ENCODE measurements at places on chromosomes 11 and 22. TPM values are rescaled to one million over a fixed set of nuclear protein-coding genes. Genes with fewer than 3 reads are reported as not detected.

The RHOG gene
- 71.8 TPM for total RNA-seq

The UBQLN3 gene
- total RNA-seq = not detected

The NNMT gene
- 42.2 TPM for total RNA-seq

The TSSK2 gene
- total RNA-seq = not detected

The ARHGAP42 gene
- 44.8 TPM for total RNA-seq

The ALG8 gene
- 22.1 TPM for total RNA-seq

The C11orf65 gene
- total RNA-seq = 0.46 TPM

Data from left colon (tissue), 2 donors.